ENCODE measurements at places on chromosomes 4 and X.

DNA sequence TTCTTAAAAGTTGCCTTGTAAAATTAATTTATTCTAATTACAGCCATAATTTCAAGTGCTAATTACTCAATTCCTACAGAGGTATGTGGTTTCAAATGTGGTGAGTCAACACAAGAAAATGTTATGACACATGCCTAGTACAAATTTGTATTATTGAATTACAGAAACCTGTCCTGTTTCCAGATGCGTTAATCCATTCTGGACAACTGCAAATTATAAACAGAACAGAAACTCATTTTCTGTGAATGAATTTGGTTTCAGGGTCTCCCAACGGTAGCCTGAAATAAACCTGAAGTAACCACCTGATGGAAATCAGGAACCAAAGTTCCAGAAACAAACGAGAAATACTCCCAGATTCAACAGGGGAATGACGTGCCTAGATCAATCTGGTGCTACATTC lies 328.6 kb upstream of the F9 start:
- DNase-seq = no peak

- DNase-seq = no peak
Measured at GRCh38 chrX:9785254-9785943, 830 bp upstream of the SHROOM2 start.

GRCh38 chrX:150664290-150664689 lies 28.9 kb upstream of the MTMR1 start:
- no peak for DNase-seq

GRCh38 chr4:173270312-173271027 lies 63.7 kb downstream of the HMGB2 start:
- no peak for DNase-seq

DNA sequence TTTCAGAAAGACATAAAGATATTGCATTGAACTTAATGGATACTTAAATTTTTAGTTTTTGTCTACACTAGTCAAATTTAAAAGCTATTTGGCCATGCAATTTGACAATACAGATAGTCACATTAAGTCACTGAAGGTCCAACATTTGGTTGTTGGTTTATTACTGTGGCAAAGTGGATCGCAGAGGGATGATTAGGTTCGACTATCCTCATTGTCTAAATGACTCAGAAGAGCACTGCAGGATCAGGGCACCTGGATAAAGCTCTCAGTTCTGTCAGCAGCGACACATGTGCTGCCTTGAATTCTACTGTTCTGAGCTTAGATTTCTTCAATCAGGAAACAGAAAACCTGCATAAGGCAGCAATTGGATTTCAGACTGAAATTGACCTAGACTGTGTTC lies 130.7 kb downstream of the AMELX start:
- no peak for DNase-seq

GRCh38 chr4:63528256-63528991 lies 880.8 kb downstream of the TECRL start:
- no peak for DNase-seq

DNA sequence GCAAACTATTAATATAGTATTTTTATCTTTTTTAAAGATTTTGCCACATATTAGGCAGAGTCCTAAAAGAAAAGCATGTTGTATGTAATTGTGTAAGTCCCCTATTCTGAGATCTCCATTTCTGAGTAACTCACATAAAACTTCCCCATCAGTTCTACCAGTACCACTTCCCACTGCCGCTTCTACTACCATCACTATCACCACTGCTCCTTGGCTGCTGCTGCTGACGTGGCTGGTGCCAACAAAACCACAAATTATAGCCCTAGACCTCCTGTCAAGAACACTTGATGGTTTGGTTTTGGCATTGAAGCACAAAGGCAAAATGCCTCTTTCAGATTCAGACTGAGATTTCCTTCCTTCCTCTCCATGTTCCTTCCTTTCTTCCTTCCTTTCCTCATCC lies 106.4 kb downstream of the MMRN1 start:
- no peak for DNase-seq

- DNase-seq = no peak
Measured at GRCh38 chr4:5572114-5572513, 136.2 kb downstream of the EVC2 start.

DNA sequence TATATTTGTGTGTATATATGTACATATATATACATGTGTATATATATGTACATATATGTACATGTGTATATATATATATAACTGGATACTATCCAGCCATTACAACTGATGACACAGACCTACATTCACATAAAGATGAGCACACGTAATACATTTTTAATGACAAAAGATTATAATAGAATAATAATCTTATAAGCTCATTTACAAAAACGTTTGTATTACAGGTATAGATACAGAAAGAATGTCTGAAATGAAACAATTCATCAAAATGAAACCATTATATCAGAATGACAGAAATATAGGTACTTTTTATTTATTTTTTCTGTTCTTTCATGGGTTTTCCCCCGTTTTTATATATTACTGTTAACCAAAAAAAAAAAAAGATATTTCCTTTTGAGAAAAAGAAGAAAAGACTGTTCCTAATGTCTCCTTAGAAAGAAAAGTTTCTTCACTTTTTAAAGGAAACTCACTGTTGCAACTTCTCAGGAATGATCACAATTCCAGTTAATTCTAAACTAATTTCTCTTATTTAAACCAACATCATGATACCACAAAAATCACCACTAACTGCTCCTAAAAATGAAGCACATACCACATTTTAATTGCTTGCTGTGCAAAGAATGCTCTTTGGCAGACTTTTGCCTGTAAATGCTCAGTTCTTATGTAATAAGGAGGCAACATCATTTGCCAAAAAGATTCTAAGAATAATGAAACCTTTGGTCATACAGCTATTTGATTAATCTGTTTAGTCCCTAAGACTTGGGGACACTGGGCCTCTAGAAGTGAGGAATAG lies 18.9 kb downstream of the LEF1 start:
- no peak for DNase-seq

GRCh38 chrX:110407910-110408545 lies 49.4 kb downstream of the RTL9 start:
- DNase-seq = peak; percentile 24

DNA sequence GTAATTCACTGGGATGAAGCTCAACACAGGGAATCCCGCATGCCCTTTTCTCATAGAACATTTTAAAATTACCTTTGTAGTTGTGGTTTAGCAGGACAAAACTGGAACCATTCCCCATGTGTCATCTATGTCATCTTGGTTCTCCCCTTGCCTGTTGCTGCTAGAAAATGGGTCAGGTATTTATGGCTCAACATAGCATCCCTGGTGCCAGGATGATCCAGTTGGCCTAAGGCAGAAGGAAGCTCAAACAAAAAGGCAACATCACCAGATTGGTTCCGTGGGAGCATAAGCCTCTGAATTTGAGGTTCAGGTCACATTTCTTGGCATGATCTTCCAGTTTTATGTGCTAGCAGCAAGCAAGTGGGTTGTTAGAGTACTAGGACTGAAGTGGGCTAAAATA lies 552.6 kb upstream of the BOD1L1 start:
- DNase-seq = no peak

DNA sequence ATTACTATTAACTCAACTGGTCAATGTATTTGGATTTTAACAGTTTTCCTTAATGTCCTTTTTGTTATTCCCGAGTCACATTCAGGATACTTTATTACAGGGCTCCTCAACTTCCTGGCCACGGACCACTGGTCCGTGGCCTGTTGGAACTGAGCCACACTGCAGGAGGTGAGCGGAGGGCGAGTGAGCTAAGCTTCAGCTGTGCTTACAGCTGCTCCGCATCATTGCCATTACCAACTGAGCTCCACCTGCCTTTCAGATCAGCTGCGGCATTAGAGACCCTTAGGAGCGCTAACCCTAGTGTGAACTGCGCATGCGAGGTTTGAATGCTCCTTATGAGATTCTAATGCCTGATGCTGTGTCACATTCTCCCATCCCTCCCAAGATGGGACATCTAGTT lies 591.7 kb downstream of the CCSER1 start:
- DNase-seq = no peak

DNA sequence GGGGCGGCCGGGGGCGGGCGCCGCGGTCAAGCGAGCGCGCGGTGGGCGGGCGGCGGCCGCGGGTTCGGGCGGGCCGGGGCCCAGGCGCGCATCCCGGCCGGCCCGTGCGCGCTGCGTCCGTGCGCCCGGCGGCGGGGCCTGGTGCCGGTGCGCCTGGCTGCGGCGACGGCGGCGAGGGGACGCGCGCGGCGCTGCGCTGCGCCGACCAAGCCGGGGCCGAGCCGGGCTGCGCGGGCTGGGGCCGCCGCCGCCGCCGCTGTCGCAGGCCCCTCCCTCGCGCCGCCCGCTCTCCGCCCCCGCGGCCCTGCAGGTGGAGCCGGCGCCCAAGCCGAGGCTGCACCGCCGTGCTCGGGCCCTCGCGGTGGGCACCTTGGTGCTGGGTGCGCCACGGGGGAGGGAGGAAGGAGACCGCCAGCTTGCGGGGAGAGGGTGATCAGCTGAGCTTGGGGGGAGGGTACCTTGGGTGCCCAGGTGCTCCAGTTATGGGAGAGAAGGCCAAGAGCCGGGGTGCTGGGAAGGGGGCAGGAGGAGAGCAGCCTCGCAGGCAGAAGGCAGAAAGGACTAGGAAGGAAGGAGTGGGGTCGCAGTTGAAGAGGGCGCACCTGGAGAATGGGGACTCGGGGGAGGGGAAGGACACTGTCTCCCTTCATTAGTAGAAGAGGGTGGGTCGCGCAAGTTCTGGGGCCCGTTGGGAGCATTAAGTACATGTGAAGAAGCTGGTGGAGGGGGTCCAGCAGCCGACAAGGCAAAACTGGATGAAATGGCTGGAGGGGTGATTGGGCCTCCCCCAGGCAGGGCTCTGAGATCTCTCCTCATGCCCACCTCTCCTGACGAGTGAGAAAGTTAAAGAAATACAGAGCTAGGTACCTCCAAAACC lies at the start of gene PPP2R2C:
TSS of gene PPP2R2C (minus strand) at position 228 of the 877 bp plus-strand sequence. CDS start 385 bp downstream, outside the sequence.
- no peak for DNase-seq

- DNase-seq = no peak
Measured at GRCh38 chr4:116413222-116413621, 672.2 kb downstream of the TRAM1L1 start.

DNA sequence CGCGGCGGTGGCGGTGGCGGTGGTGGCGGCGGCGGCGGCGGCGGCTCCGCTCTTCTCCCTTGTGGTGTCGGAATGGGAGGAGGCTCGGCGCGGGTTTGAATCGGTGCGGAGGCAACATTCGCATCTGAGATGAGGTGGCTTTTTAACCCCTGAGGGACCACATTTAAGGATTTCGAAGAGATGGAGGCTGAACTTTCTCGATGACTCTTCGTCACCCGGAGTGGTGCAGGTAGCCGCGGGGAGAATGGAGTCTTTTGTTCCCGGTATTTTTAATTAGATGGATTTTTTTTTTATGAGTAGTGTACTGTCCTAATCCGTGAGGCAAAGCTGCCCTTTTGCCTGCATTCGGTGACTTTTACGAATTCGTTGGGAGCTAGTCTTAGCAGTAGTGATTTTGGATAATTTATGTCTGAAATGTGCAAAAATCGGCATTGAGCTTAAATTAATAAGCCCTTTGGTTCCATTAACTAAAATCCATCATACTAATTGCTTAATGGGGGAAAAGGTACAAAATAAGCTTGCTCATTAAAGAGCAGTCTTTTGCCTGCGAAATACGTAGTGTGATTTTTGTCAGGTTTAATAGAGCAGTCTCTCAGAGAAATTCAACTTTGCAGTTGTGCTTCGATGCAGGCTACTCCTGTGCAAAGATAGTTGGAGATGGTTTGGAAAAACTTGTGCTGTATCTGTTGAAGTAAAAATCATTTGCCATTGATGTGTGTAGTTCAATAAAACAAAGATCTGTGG lies 206.2 kb downstream of the TENM3 start:
- no peak for DNase-seq

DNA sequence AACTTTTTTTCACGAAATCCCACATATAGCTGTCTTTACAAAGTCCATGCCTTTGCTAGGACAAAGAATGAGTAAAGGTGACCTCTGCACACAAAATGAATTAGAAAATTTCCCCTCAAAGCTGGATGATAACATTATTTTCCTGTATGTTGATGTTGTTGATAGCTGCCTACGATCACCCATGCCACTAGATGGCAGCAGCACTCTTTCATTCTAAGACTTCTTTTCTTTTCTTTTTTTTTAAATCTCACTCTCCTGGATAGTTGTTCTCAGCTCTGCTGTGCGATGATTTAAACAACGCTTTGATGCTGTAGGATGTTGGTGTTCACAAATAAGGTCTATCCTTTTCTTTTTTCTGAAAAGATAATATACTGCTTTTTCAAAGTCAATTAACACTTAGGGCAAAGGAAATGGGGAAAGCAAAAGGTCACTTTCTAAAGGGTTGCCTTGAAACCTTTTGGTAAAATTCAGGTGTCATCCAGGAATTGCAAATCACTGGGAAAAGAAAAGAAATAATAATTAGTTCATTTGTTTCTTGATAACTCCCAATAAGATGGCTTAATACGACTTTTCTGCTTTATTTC lies 266.8 kb downstream of the C4orf33 start:
- DNase-seq = peak; percentile 12

GRCh38 chr4:58209551-58209950 lies 1099.4 kb upstream of the IGFBP7 start:
- no peak for DNase-seq

DNA sequence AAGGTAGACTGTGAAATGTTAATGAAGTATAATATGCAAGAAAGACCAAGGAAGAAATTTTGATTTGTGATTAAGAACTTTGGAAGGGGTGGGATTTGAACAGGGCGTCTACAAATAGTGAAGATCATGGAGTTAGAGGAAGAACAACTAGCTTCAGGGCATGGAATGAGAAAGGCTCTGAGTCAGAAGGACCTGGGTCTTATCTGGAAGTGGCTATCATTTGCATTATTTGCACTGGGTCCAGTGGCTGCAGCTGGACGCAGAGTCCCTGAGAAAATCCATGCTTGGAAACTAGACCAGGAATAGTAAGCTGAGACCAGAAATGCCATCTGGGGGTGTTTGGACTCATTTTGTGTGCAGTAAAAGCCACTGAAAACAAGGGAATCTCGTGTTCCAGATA lies 4.3 kb upstream of the LIMCH1 start:
- DNase-seq = no peak

Measured in T-helper 2 cell (primary cell).